Left colon (tissue), 2 donors: ENCODE measurements at places on chromosomes 16 and 17.

- DNase-seq, result no peak
These were observed 264.5 kb downstream of the FTO start for GRCh38 chr16:53968454-53968853.

DNA sequence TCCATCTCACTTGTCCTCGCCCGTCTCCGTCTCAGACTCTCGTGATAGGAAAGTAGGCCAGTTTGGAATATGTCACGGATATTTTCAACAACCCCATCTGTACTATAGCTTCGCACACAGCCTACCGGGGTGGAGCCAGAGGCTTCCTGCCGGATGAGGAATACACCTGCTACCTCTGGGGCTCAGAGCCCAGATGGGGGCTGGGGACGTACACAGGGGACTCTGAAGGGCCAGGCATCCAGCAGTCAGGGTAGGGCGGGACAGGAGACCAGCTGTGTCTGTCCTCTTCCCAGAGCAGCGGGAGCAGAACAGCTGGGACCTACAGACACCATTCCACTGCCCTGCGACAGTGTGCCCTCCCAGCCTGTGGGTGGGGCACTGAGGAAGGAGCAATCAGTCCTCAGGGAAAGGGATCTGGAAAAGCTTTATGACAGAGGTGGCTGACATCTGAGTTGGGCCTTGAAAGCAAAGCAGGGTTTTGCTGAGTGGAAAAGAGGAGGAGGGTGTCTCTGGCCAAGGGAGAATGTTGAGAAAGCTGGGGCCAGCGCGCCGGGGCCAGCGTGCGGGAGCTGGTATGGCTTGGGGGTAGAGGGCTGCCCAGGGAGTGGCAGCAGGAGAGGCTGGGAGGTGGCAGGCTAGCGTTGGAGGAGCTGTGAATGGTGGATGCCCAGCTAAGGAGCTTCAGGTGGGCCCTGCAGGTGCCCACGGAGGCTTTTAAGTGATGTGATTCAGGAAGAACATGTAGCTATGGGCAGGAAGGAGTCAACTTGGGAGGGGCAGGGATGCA lies 11.5 kb upstream of the SRCIN1 start:
- DNase-seq, result peak; percentile 35

GRCh38 chr16:10751291-10751697 lies 7.7 kb downstream of the NUBP1 start:
- DNase-seq, result no peak

DNA sequence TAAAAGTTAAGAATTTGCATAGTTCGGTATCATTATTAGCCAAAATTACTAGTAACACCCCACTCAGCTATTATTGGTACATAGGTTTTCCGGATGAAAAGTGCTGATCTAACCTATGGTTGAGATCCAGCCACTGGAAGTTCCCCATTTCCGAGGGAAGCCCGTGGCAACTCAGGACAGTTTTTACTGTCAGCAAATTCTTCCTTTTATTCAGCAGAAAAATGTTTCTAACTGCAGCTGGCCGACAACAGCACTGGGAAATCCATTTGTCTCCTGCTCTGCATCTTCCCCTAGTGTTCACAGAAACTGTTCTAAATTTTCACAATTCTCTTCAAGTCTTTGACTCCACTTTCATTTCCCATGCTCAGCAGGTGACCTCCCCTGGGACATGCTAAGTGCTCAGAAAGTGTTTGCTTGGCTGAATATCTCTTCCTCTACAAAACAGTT lies 15.5 kb upstream of the MMD start:
- DNase-seq, result no peak

DNA sequence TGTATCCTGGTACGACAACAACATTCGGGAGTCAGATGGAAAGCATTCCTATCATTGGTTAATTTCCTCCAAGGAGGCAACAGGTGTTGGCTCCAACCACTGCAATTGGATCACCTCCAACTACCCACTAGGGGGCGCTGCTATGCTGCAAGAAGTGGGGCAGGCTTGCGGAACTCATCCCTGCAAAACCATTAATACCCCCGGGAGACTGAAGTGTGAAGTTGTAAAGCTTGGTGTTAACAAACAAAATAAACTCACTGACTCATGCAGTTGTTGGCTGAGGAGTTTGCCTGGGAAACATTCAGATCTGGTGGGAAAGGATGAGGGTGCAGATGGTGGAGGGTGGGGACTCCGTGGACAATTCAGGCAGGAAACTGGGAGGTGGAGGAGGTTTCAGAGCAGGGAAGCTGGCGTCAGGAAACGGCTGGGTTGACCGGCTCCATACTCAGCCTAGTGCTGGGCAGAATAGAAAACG lies 84.9 kb downstream of the HS3ST2 start:
- peak; percentile 56 for DNase-seq

DNA sequence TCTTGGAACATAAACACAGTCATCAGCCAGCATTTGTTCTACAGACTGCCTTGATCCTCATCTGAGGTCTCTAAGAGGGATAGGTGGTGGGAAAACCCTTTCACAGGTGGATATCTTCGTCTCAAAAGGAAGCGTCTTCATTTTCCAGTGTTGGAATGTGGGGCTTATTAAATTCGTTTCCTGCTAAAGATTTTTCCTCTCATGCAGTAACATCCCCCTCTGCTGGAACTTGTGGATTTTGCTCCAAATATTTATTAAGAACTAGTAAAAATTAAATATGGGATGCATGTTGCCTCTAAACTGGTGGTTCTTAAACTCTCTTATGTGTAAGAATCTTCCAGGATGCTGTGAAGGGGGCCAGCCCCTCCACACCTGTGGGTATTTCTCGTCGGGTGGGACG lies 20.1 kb upstream of the MLYCD start:
- DNase-seq, result no peak

DNA sequence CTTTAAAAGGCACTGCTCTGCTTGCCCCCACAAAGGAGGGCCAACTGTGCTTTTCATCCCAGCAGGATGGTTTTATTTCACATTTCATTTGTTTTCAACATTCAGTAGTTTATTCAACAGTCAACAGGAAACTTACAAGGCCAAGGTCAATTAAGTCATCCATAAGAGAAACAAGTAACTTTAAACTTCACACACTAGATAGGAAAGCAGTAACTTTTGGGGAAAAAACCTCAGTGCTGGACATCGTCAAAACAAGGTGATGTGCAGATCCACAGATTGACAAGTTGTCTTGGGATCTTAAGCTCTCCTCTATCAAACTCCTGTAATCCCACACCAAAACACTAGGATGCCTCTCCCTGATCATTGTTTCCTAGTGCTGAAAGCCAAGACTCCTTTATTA lies 18.5 kb downstream of the NFE2L1 start:
- no peak for DNase-seq

DNA sequence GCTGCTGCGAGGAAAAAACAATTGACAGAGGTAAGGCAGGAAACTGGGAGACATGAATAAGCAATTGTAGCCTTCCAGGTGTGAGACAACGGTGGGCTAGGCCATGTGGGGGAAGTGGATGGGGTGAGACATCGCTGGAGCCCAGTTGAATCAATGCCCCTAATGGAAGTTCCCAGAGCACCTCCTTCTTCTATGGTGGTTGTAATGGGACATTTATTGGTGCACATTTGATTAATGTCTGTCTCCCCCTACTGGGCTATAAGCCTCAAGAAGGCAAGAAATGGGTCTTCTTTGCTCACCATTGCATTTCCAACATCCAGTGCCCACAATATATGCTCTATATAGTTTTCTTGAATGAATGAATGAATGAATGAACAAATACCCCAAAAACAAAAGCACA lies 22.7 kb upstream of the CD300E start:
- no peak for DNase-seq
